ENCODE measurements at places on chromosomes 4 and X.

- no peak for DNase-seq
Observed at GRCh38 chr4:140704964-140705363, 51.2 kb downstream of the TBC1D9 start.

DNA sequence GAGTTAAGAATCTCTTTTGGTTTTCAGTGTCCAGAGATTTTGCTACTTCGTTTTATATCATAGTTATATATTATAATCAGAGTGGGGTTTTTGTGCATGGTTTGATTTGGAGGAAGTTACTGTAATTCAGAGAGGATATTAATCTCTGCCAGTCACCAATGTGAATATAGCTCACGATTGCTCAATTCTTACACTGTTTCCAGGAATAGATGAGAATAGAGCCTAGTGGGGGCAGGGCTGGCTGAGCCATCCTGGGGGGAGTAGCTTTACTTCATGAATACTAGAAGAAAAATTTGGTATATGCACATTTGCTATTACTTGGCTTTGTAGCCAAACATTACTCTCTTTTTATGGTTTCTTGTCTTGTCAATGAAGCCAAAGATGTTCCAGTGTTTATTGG, 60.9 kb upstream of the TRPC3 start:
- no peak for DNase-seq

- no peak for DNase-seq
Observed at GRCh38 chr4:167020410-167020809, 213.9 kb downstream of the SPOCK3 start.

DNA sequence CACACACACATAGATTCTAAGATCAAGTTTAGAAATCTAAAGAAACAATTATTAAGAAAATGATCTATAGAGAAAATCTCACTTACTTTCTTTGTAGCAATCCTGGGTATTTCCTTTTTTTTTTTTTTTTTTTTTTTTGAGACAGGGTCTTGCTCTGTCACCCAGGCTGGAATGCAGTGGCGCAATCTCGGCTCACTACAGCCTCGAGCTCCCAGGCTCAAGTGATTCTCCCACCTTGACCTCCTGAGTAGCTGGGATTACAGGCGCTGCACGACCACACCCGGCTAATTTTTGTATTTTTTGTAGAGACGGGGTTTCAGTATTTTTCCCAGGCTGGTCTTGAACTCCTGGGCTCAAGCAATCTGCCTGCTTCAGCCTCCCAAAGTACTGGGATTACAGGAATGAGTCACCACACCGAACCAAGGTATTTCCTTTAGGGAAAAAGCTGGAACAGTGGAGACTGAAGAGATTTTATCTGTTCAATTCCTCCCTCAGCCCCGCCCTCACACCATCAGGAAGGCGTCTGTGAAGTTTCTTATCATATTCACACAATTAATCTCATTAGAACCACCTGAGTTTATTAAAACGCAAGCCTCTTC, at the start of gene TRIML2:
TSS of gene TRIML2 (minus strand) at position 447 of the 599 bp plus-strand sequence. CDS start 4,235 bp downstream, outside the sequence.
- no peak for DNase-seq

DNA sequence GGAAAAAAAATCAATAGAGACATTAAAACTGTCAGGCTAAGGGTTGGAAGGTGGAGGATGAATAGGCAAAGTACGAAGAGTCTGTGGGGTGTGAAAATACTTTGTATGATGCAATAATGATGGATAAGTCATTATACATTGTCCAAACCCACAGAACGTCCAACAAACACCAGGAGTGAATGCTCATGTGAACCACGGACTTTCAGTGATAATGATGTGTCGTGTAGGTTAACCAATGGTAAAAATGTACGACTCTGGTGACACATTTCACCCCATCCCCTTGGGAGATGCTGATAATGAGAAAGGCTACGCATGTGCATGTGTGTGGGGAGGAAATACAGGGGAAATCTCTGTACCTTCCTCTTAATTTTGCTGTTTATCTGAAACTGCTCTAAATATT, 665.2 kb downstream of the FAT4 start:
- no peak for DNase-seq

DNA sequence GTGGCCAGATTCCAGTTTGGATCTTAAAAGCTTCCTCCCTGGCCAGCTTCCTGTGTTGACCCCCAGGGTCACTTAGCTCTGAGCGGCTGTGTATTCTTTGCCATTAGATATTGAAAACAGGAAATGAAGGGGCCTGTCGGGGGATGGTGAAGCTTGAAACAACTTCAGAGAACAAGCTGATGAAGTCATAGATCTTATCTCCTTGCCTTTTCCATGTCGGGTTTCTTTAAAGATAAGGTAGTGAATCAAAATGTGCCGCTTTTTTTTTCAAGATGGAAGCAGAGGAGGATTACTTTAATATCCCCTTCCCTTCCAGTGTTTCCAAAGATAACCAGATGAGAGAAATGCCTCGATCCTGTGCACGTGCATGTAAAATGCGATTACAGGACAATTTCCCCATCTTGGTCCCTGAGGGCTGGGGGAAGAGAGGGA, 508.5 kb downstream of the MID1IP1 start:
- no peak for DNase-seq

DNA sequence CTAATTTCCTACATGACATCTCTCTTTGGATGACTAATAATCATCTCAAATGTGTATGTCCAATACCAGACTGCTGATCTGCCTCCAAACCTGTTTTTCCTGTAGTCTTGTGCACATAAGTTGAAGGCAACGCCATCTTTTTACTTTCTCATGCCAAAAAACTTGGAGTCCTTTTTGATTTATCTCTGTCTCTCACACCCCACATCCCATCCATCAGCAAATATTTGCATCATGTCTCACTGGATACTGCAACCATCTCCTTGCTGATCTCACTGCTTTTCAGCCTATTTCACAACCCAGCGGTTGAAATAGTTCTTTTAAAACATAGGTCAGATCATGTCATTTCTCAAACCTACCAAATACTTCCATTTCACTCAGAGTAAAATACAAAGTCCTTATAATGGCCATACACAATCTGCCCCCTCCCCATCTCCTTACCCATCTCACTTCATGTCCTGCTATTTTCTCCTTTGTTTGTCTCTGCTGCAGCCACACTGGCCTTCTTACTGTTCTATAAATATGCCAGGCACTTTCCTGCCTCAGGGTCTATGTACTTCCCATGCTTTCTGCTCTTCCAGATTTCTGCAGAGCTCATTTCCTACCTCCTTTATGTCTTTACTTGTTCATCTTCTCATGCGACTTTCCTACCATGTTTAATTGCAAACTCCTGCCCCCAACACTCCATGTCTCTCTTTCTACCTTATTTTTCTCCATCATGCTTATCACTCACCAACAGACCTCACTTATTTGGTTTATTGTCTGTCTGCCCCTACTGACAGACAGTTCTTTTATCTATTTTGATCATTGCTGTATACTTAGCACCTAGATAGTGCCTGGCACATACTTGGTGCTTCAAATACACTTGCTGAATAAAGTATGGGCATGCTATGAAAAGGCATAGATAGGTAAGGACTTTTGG, 98.8 kb downstream of the ANXA3 start:
- DNase-seq: no peak

DNA sequence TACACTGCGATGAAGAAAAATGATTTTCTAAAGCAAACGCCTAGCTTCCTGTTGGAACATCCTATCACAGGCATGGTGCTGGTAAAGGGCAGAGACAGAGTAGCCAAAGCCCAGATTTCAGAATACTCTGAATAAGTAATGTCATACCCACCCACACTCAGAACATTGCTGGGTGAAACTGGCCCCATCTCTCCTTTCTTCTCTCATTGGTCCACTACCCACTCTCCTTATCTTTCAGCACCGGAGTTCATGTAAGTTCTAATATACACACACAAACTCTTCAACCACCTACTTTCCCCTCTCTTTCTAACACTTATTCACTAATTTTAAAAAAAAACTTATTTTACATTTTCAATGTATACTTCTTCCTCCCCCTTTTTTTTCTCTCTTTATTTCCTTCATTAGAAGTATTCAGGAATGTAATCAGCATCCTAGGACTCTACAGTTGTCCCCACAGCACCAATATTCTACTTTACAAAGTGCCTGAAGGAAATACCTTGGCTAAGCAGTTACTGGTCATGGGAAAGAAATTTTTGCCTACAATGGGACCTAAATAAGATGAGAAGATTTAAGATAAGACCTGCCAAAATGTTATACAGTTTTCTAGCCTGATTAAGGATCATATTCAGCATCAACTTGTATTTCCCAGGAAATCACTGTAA, 63.0 kb downstream of the SEC24D start:
- DNase-seq: no peak

DNA sequence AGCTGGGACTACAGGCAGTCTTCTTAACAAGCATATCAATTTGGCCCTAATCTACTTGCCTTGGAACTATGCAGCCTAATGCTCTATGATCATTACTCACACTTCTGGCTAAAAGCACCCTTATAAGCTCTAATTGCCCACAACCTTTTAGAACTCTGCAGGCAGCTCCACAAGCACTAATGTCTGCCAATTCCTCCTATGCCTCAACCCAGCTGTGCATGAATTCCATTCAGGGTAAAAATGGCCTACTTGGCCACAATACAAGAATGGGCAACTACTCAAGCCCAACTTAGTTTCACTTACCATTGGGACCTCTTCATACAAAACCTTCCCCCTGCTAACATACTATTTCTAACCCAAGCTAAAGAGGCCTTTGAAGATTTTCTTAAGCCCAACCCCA, 51.7 kb downstream of the ZNF718 start:
- DNase-seq: no peak

DNA sequence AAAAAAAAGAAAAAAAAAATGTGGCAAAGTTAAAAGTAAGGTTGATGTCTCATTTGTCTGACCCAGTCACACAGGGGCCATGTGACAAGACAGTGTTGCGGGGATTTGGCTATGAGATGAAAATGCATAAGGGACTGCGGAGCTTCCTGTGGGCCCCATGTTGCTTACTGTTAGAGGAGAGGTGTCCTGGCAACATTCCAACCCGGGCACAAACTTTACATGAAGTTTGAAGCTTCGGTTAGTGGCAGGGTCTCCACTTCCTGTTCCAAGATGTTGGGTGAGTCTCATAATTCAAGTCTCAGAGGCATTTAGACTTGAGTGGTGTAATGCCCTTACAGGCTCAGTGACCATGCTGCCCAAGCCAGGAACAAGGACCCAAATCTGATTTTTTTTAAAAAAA, 111.3 kb downstream of the MAML3 start:
- no peak for DNase-seq

DNA sequence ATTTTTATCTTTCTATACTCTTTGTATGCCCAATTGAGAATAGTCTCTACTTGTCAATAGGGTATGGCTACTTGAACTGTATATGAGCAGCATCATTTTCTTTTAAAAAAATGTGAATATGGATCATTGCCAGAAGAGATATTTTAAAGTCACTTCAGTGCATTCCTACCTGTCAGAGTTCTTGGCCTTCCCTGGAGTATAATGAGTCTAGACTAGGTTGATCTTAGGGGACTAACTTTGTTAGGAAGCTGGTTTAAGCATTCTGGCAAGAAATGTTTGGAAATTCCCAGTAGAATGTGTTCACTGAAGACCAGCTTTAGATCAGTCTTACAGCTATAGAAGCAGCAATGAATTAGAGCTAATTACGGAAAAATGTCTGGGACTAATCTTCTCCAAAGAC, 178.2 kb downstream of the FAT4 start:
- DNase-seq: no peak

DNA sequence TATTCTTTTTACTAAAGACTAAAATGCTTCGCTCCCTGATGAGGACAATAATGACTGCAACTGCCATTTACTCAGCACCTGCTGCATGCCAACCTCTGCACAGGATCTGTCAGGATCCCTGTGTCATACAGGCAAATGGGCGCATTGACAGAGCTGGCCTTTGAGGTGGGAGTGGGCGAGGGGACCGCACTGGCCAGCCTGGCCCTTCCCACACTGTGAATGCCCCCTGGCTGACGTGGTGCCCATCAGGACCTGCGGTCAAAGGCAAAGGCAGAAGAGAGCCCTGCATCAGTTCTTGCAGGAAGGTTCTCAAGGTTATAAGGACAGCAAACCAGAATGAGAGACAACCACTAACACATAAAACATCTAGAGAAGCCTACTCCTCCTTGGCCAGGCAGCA, 67.9 kb downstream of the HAUS3 start:
- DNase-seq: no peak

- DNase-seq: no peak
Observed at GRCh38 chrX:50114113-50114512, 86.7 kb downstream of the AKAP4 start.

- DNase-seq: no peak
Observed at GRCh38 chr4:128675083-128675482, 134.4 kb upstream of the JADE1 start.

GRCh38 chr4:13626492-13627177, 890 bp downstream of the BOD1L1 start:
- no peak for DNase-seq

DNA sequence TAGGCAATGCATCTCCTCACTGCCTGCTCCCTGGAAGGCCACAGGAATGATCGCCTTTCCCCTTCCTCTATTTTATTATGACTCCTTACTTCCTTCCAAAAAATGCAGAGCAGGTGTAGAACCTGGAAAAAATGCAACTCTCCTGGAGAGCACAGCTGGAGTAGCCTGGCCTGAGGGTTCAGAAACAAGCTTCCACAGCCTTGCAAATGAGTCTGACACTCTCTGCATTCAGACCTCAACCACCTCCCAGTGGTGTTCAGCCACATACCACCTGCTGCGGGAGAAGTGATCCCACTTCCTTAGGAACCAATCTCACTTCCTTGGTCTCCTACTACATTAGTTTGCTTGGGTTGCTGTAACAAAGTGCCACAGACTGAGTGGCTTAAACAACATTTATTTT, 368.1 kb upstream of the NOCT start:
- no peak for DNase-seq

DNA sequence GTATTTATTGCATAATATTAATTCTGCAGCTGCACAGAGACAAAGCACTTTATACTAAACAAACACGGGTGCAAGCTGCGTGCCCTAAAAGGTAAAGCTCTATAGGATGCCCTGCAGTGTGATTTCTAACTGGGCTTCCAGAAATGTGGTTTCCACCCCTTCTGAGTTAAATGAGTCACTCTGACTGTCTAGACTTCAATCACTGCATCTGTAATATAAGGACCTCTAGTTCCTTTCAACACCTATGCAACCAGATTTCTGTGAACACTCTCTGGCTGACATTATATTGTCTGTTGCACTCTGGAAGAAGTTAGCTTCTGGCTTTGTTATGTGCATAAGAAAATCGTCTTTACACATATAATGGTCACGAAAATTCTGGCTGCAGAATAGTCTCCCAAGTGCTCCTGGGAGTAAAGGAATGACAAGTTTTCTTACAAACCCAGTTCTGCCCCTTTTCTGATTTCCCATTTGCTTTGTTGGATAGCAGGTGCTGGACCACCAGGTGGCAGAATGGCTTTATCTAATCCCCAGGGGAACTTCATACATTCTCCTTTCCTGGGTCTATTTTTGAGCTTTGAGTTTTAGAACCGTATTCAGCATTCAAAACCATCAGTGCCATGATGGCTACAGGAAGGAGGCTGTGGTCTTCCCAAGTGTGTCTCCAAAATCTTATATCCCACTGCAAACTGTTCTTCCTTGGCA, 842.2 kb downstream of the STIM2 start:
- no peak for DNase-seq

- DNase-seq: no peak
Observed at GRCh38 chrX:80578517-80579105, 158.4 kb downstream of the TENT5D start.

- no peak for DNase-seq
Observed at GRCh38 chrX:130975947-130976346, 72.9 kb upstream of the ENOX2 start.

GRCh38 chr4:112321776-112322684, 24.9 kb downstream of the ALPK1 start:
- no peak for DNase-seq
